Left lobe of liver (tissue), 2 donors: ENCODE measurements at places on chromosomes 6 and 20. TPM values are rescaled to one million over a fixed set of nuclear protein-coding genes. Genes with fewer than 3 reads are reported as not detected.

GRCh38 chr6:157033428-157034140 lies 256.4 kb downstream of the ARID1B start:
- DNase-seq = no peak

RAMACL gene
- total RNA-seq = 0.28 TPM

DNA sequence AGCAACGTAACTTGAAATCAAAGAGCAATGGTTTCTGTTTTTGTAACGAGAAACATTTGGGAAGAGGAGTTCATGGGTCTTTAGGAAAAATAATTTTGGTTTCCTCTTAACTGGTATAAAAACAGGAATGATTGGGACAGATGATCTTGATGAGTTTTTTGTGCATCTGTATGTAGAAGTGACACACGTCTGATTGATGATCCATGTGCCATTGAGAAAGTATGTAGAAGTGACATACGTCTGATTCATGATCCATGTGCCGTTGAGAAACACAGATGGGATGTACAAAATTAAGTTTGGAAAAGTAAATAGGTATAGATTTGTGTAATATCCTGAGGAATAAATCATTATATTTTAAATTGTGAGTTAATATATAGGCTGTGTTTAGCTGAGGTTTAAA lies 2.1 kb downstream of the KIAA1586 start:
- no peak for DNase-seq

GRCh38 chr6:125752773-125753172 lies 3.3 kb downstream of the HEY2 start:
- DNase-seq = no peak

ERVFRD-1 gene
- 0.08 TPM for total RNA-seq

TSHZ2 gene
- total RNA-seq = 19.0 TPM

- DNase-seq = no peak
Observed at GRCh38 chr6:20657274-20657800, 123.1 kb downstream of the CDKAL1 start.

DNA sequence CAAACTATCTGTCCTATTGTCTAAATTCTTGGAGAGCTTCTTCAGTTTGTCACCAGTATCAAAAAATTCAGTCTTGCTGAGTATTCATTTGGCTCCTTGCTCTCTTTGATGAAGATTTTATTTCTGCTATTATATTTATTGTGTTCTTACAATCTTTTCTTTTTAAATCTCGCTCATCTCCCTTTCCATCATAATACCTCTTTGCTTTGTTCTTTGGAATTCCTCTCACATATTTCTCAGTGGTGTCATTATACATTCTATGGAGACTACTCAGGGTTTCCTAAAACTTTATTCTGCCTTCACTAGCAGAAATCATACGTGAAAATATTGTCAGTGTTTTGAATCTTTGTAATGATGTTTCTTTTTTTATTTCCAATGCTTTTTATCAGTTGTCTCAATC lies 445.2 kb upstream of the ID4 start:
- no peak for DNase-seq

DNA sequence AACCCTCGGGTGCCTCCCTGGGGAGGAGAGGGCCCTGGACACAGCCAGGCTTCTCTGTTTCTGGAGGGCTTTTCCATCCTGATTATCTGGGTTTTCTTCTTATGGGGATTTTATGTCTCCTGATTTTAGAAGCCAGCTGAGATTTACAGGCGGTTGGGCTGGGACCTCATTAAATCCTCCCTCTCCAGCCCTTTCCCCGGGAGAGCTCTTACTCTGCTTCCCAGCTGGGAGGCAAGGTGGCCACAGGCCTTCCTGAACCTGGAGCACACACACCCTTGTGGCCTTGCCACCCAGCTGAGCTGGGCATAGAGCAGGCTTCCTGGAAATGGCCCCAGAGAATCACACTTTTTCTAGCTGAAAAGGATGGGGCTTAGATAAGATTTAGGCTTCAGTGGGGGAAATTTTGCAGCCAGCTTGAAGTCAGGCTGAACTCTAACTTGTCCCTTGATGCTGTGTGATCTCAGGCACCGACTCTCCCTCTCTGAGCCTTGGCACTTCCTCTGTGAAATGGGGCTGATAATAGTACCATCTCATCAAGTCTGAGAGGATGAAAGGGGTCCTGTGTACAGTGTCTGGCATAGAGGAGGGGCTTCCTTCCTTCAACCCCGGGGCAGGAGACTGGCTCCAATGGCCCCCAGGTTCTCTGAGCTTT lies 16.6 kb downstream of the VSTM2L start:
- no peak for DNase-seq

DNA sequence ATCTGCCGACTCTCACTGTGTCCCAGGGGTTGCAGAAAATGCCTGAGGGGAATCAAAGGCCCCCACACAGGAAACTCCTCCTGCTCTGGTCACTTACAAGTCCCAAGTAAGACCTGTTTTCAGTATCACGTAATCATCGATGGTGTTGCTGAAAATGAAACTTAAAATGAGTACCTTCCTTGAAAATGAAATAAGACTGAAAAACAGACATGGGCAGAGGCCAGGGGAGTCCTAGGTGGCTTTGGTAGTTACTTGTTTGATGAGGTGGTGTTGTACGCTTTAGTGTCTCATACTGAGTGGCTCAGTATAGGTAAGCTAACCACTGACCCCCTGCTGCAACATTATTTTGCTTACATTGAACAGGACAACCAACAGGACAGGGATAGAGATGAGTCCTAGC lies 43.0 kb upstream of the SYNCRIP start:
- no peak for DNase-seq
